ENCODE measurements at places on chromosomes 16 and 17. TPM values are rescaled to one million over a fixed set of nuclear protein-coding genes. Genes with fewer than 3 reads are reported as not detected.

GRCh38 chr16:48047720-48048119 lies 108.1 kb downstream of the ABCC12 start:
- no peak overlapping the region for H3K27ac ChIP-seq
- no peak overlapping the region for H3K4me3 ChIP-seq
- no peaks in the 10 kb centered on the region for H3K27me3 ChIP-seq
- DNase-seq: no peak
- H3K36me3 ChIP-seq: no peaks in the 10 kb centered on the region

DNA sequence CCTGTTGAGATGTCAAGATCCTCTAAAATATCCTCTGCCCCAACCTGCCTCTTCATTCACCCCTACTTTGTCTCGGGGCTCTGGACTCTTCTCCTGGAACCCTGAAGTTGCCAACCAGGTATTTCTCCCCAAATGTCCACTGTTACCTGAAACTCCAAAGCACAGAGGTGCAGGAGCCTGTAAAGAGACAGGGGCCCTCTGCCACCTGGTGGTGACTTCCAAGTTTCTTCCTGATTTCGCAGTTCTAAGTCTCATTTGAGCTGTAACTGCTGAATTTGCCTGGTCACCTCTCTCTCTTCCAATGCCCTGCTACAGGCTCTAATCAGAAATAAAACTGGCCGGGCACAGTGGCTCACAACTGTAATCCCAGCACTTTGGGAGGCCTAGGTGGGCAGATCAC lies 77.1 kb upstream of the RCVRN start:
- no peak for DNase-seq
- no peaks in the 10 kb centered on the region for H3K4me1 ChIP-seq
- no peaks in the 10 kb centered on the region for H3K27me3 ChIP-seq
- no peak overlapping the region for H3K27ac ChIP-seq

DNA sequence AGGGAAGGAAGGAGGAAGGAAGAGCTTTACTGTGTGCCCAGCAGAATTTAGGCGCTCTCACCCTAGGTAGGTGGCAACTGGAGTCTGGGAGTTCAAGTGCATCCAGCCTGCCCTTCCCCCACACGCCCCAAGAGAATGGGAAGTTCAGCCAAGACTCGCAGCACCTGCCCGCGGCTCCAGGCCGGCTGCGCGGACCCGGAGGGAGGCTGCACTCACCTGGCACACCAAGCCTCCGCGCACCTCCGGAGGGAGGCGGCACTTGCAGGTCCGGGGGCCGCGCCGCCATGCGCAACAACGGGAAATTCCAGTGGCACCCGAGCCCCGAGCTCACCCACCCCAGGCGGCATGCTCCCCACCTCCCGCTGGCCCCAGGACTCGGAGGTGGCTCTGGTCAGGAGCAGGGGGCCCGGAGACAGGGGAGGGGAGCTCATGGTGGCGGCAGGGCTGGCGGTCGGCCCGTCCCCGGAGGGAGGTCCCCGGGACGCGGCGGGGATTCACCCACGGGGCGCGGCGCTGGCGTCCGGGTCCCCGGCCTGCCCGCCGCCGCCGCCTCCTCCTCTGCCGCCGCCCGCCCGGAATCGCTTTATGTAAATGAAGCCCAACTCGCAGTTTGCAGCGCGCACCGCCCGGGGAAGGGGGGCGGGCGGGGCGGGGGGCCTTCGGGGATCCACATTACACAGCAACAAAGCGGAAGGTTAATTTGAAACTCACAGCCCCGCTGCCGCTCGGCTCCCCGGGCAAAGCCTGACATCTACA lies at the start of gene ZFHX3:
TSS of gene ZFHX3 (minus strand) at position 593 of the 756 bp plus-strand sequence. CDS start 87,983 bp downstream, outside the sequence.
- no peak within 1 kb of the TSS for H3K27ac ChIP-seq
- H3K27me3 ChIP-seq: peaks cover 3% of the 10 kb centered on the region
- no peaks in the 10 kb centered on the region for H3K4me1 ChIP-seq

DNA sequence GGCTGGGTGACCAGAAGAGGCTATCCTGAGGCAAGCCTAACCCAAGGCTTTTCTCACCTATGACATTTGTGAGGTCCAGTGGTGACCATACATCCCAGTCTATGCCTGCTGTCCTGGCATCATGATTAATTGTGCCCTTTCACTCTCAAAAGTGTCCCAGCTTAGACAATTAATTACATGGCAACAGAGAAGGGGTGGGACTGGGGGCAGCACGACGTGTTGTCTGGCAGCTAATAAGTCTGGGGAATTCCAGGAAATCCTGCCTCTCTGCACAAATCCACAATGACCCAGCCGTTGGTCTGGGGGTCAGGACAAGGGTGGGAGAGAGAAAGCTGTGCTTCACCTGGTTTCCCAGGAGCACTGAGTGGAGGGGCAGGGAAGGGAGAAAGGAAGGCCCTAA lies 14.0 kb upstream of the MTMR4 start:
- H3K4me3 ChIP-seq: no peak overlapping the region
- DNase-seq: no peak
- no peaks in the 10 kb centered on the region for H3K4me1 ChIP-seq

DNA sequence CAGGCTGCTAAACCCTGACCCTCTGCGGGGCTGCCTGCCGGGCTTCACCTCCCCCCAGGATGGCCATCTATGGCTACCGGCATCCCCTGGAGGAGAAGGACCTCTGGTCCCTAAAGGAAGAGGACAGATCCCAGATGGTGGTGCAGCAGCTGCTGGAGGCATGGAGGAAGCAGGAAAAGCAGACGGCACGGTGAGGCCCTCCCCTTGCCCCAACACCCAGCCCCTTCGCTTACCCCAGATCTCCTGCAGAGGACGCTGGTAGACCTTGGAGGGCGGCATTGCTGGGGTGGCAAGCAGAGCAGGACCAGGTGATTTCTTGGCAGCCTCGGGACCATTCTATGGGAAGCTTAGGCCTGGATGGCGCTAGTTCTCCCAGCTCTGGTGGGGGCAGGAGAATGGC lies 24.5 kb downstream of the ABCC3 start:
- no peaks in the 10 kb centered on the region for H3K4me1 ChIP-seq
- no peaks in the 10 kb centered on the region for H3K36me3 ChIP-seq
- no peak overlapping the region for H3K4me3 ChIP-seq
- H3K27ac ChIP-seq: no peak overlapping the region
- H3K27me3 ChIP-seq: no peaks in the 10 kb centered on the region

- peaks cover 50% of the 10 kb centered on the region for H3K36me3 ChIP-seq
- H3K4me1 ChIP-seq: peaks cover 6% of the 10 kb centered on the region
- DNase-seq: no peak
These were observed 54.0 kb downstream of the COTL1 start for GRCh38 chr16:84563786-84564420.

- DNase-seq: no peak
- H3K4me1 ChIP-seq: no peaks in the 10 kb centered on the region
- H3K27ac ChIP-seq: no peak overlapping the region
- no peaks in the 10 kb centered on the region for H3K27me3 ChIP-seq
These were observed 166.9 kb downstream of the CDH13 start for GRCh38 chr16:82793528-82794245.

- no peak for DNase-seq
- no peak overlapping the region for H3K4me3 ChIP-seq
- no peak overlapping the region for H3K27ac ChIP-seq
- no peaks in the 10 kb centered on the region for H3K27me3 ChIP-seq
- no peaks in the 10 kb centered on the region for H3K36me3 ChIP-seq
These were observed 129.1 kb upstream of the HS3ST2 start for GRCh38 chr16:22684574-22685458.

GRCh38 chr17:28416703-28417311 lies 10.8 kb upstream of the SLC46A1 start:
- H3K36me3 ChIP-seq: no peaks in the 10 kb centered on the region
- H3K4me3 ChIP-seq: no peak overlapping the region
- H3K4me1 ChIP-seq: no peaks in the 10 kb centered on the region
- no peaks in the 10 kb centered on the region for H3K27me3 ChIP-seq

GRCh38 chr16:27740496-27741201 lies 190.7 kb downstream of the KATNIP start:
- H3K4me3 ChIP-seq: no peak overlapping the region
- no peaks in the 10 kb centered on the region for H3K36me3 ChIP-seq
- no peaks in the 10 kb centered on the region for H3K27me3 ChIP-seq
- H3K27ac ChIP-seq: no peak overlapping the region
- no peaks in the 10 kb centered on the region for H3K4me1 ChIP-seq

DNA sequence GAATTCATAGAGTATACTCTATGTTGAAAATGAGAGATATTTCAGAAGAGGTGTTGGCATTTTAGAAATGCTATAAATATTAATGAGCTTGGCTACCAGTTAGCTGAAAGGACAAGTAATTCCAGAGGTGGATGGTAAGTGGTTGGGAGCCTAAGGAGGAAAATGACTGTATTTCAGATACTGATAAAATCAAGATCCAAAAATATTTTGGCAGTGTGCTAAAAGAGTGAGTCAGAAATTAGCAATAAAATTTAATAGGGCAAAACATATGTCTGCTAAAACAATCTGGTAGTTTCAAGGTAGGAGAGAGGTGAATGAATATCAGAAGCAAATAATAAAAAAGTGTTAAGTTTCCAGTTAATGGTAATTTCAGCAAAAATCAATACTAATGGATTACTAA lies 1287.9 kb downstream of the CDH8 start:
- H3K27me3 ChIP-seq: no peaks in the 10 kb centered on the region
- no peak overlapping the region for H3K4me3 ChIP-seq
- H3K4me1 ChIP-seq: no peaks in the 10 kb centered on the region

DNA sequence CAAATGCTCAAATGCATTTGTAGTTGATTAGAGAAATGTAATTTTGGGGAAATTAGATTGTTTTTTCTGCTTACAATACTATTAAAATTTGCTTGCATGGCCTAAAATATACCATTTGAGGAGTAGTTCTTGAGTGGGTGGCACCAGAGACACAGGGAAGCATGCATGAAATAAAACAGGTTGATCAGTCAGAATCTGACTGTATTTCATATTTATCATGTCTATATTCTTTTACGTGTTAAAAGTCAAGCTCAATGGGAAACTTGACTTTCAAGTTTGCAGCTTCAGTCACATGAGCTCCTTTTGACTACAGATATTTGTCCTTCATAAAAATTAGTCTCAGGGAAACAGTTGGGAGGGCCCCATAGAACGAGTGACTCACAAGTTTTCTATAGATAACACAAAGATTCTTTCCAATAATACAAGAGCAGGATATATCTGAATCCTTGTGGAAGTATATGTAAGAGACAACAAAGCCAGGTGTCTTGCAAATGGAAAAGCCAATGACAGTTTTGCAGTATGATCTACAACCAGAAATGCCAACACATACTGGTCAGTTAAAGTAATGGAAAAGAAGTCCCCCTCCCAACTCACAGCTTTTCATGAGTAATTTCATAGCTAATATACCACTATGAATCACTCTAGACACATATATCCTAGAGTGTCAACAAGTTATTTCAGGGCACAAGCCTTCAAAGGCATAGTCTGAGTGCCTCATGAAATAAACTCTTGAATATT lies 42.2 kb upstream of the CORO6 start:
- H3K4me3 ChIP-seq: no peak overlapping the region
- DNase-seq: no peak
- peaks cover 62% of the 10 kb centered on the region for H3K36me3 ChIP-seq
- no peak overlapping the region for H3K27ac ChIP-seq
- H3K4me1 ChIP-seq: no peaks in the 10 kb centered on the region
- no peaks in the 10 kb centered on the region for H3K27me3 ChIP-seq

SCNN1B gene
- not detected for total RNA-seq

KRT27 gene
- total RNA-seq: not detected

IL17C gene
- total RNA-seq: not detected

All from naive thymus-derived CD4-positive, alpha-beta T cell (primary cell).